ENCODE measurements at places on chromosomes 5 and 9.

GRCh38 chr5:1029282-1029944 lies 20.8 kb downstream of the NKD2 start:
- DNase-seq, result no peak

DNA sequence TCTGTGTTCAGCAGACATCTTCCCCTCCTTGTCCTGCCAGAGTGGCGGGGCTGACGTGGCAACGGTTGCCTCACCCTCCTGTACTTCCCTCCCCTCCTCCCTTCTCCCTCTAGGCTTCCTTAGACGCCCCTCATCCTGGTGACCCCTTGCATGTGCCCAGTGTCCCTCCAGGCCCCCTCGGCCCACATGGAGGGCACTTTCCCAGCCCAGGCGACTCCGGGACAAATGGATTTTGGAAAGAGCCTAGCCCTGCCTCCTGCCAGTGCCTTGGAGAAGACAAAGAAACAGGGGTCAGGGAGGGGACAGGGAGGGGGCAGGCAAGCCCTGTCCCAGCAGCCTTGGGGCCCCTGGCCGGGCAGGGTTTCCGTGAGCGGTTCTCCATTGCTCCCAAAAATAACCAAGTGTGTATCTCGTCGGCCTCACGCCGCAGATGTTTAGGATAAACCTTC lies 38.3 kb upstream of the NEURL1B start:
- DNase-seq, result no peak

GRCh38 chr9:35915681-35916294 lies 6.5 kb downstream of the SPAAR start:
- DNase-seq, result no peak

DNA sequence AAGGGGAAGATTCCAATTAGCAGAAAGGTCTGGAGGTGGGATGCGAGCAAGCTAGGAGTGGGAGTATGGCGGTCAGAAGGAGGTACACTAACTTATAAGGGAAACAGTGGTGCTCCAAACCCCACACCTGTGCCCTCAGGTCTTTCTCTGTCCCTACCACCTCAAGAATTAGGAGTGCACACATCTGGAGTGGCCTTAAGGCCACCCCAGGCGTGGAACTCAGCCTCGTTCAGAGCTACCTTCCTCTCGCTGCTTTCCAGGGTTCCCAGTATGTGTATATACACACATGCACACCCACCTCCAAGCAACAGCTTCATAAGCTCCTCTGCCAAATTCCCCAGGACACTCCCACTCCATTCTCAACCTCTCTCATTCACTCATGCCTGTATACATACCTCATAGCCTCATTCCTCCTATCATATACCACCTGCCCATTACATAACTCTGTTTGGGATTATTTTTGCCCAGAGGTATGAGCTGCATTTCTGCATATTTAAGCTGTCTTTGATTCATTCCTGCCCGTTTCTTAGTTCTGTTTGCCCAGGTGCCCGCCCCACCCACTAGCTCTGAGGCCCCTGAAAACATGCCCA lies 118.7 kb downstream of the PSD2 start:
- no peak for DNase-seq

- no peak for DNase-seq
Measured at GRCh38 chr5:153559926-153560325, 69.5 kb downstream of the GRIA1 start.

GRCh38 chr5:133635051-133635450 lies 22.7 kb upstream of the FSTL4 start:
- no peak for DNase-seq

DNA sequence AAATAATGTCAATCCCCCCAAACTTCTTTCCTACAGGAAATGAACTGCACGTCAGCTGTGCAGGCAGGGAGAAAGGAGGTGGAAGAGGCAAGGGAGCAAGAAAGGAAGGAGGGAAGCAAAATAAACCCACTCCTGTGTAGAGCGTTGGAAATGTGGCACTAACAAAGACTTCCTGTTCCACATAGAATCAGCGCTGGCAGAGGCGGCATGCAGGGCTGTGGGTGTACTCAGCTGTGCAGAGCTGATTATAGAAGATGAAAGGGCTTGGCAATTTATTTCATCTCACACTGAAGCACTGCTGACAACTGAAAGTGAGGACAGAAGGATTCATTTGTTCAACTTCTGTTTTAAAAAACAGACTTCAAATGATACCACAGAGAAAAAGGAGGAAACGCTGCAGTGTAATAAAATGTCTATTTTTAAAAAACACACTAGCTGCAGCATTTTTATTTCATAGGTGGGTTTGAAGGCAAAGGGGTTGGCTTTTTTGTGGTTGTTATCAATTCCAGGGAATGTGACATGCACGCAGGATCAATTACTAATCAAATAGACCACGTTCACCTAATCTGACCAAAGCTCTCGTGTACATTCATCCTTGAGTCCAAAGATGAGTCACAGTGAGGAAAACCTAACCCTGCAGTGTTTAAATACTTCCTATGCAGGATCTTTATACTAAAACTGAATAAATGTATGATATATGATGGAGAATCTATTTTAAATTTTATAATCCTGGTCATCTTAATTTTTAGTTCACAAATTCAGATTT lies 583.5 kb downstream of the ZNF608 start:
- no peak for DNase-seq

DNA sequence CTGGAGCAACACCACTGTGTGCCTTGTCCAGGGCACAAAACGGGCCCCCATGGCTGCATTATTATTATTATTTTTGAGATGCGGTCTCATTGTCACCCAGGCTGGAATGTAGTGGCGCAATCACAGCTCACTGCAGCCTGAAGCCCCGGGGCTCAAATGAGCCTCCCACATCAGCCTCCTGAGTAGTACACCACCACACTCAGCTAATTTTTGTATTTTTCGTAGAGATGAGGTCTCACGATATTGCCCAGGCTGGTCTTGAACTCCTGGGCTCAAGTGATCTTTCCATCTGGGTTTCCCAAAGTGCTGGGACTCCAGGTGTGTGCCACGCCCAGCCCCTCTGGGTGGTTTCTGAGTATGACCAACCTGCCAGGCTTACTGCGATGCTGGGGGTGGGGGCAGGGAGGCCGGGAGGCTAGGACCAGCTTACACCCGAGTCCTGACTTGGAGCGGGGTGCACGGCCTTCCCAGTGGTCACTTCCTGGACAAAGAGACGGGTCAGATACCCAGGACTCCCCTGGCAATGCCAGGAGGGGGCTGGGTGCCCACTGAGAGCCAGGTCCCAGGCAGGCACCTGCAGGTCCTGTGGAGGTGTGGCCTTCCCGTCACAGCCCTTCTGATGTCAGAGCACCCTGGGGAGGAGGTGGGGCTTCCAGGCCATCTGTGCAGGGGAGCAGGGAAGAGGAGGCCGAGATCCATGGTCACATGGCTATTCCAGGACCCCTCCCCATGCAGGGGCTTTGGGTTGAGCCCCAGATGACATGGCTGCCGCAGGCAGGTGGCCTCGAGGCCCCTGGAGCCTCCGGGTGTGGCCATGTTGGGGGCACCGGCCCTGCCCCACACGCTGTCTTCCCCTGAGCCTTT lies 8.3 kb upstream of the NRARP start:
- DNase-seq, result no peak

DNA sequence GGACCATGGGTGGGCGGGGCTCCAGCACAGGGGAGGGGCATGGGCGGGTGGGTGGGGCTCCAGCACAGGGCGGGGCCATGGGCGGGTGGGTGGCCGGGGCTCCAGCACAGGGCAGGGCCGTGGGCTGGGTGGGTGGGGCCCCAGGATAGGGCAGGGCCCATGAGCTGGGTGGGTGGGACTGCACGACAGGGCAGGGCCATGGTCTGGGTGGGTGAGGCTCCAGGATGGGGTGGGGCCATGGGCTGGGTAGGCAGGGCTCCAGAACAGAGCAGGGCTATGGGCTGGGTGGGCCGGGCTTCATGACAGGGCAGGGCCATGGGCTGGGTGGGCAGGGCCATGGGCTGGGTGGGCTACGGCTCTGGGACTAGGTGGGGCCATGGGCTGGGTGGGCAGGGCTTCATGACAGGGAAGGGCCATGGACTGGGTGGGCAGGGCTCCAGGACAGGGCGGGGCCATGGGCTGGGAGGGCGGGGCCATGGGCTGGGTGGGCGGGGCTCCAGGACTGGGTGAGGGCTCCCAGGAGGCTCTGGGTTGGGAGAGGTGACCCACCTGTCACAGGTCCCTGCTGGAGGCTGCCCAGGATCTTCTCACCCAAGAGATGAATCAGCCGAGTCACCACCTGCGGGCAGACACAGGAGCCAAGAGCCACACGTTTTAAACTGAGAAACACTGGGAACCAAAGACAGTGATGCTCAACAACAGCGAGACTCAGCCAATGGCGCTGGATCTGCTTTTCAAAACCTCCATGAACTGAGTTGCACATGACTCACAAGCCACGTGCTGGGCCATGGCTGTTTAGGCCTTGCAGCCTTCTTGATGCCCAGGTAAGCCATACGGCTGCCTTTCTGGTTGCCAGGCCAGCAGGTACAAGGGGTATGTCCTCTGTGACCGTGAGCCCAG lies 33.6 kb upstream of the NSMF start:
- DNase-seq, result no peak

- DNase-seq, result peak; percentile 6
Measured at GRCh38 chr5:150000990-150001659, 586 bp downstream of the HMGXB3 start.

DNA sequence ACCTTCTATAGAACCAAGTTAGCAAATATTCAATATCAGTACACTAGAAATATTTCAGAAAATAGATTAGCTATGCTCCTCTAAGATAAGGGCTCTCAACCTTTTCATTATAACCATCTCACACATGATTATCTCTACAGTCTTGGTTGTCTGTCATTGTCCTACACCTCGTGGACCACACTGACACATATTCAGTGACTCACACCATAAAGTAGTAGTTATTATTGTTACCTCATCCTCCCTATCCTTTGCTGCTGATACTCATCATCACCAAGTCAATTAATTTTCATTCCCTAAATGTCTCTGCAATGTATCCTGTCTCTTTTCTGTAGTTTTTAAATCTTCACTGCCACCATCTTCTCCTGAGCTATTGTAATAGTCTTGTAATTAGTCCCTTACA lies 1309.2 kb upstream of the C9orf72 start:
- DNase-seq, result no peak

GRCh38 chr5:65184780-65185179 lies 296.9 kb downstream of the ADAMTS6 start:
- DNase-seq, result no peak

DNA sequence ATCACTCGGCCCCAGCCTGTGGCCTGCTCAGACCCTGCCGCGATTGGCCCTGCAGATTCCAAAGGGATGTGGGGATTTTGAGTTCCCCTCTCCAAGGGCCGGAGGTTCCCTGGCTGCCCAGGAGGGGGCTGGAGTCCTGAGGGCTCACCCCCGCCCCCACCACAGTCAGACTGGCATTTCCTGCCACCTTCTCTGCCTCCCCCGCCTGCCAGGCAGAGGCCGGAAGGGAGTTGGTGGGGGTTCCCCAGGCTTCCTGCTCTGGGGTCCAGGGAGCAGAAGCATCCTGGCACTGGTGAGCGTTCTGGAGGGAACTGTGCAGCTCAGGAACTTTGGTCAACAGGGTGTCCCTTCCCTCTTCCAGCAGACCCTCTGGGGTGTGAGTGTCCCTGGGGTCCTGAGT lies 70.6 kb downstream of the RXRA start:
- no peak for DNase-seq

- DNase-seq, result no peak
Measured at GRCh38 chr5:134227259-134227658, 1.4 kb upstream of the PPP2CA start.

- DNase-seq, result no peak
Measured at GRCh38 chr5:142627383-142628217, 58.3 kb downstream of the FGF1 start.

DNA sequence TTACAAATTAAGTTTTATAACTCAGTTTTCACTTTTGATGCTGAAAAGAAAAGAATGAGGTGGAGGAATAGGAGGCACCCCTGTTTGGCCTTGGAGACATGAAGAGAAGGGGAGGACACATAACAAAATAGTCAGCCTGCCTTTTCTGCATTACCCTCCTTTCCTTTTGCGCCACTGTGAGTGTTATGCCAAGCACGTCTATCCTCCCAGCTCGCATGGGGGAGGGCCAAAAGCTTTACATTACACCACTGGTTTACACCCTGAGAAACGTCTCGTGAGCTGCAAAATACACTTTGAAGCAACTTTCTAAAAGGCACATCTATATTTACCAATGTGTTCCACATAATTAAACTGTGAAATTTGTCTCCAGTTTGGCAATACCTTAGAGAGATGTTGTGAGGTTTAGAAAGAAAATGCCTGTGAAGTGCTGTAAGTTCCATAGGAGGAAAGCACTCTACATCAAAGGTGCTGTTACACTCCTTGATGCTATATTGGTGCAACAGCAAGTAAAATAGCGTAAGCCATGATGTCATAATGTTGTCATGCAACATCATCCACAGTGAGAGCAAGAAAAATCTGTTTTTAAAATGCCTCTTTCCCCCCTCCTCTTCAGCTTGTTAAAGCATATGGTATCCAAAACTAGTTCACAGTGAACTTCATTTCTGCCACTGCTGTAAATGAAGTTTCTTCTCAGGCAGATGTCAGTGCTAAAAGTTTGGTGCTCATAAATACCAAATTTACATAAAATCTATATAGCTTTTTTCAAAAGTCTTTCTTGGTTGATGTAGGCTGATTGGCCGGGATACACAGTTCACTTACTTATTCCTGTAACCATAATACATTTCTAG lies 50.3 kb downstream of the CETN3 start:
- DNase-seq, result no peak

DNA sequence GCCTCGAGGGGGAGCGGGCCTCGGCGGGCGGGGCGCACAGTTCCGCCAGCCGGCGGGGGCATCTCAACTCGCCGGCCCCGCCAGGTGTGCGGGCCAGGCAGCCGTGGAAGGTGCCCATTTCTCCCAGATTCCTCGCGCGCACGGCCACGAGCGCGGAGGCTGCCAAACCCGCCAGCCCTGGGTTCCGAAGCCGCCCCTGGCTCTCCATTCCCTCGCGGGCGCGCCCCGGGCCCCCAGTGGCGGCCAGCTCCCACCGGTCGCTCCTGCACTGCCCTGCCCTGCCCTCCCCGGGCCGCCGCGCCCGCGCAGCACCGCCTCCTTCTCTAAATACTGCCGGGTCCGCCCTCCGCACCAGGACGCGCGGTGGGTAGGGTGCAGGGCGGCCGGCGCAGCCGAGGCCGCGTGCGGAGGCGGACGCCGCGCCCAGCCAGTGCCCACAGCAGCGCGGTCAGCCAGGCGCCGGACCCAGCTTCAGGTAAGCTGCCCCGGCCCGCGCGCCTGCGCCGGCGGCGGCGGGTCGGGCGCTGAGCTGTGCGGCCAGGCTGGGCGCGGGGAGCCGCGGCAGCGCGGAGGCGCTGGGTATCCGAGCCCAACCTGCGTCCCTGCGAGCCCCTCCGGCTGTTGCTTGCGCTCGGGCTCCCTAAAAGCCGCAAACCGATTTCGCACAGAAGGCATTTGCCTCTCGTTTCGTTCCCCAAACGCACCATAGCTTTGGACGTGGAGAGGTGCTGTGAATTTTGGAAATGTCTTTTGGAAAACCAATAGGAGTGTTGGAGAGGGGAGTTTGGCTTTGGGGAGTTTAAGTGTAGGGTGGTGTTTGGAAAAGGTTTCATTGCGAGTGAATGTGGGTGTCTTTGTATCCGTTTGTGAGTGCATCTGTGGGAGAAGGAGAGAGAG lies at the start of gene TMEM171:
TSS of gene TMEM171 (plus strand) at position 354 of the 897 bp plus-strand sequence. CDS start 2,799 bp downstream, outside the sequence.
- DNase-seq, result no peak

- no peak for DNase-seq
Measured at GRCh38 chr9:109794361-109795012, 14.5 kb downstream of the PALM2AKAP2 start.

All from stimulated activated CD8-positive, alpha-beta memory T cell treated with anti-CD3 and anti-CD28 coated beads, Interleukin-7, amount 100 ng/mL, for 24 hours (primary cell).